Upper lobe of right lung (tissue), 1 donor: ENCODE measurements at places on chromosomes 4 and X.
A peak's percentile ranks its signal among the peaks of the same experiment; 100 is the strongest.

DNA sequence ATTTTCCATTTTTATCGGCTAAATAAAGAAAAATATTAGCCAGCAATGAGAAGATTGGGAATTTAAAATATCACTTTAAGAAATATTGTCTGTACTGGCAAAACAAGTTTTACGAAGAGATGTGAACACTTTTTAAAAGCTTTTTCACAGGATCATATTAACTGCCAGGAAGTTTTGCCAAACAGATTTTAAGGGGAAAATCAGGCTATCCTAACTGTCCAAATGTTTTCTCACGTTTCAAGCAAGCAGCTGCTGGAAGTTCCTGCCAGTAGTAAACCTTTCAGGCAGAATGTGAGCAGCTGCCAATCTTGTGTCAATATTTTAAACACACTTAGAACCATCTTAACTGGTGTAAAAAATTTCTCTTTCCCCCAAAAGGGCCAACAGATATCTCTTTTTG, 101.1 kb downstream of the ADGRL3 start:
- no peak for DNase-seq

DNA sequence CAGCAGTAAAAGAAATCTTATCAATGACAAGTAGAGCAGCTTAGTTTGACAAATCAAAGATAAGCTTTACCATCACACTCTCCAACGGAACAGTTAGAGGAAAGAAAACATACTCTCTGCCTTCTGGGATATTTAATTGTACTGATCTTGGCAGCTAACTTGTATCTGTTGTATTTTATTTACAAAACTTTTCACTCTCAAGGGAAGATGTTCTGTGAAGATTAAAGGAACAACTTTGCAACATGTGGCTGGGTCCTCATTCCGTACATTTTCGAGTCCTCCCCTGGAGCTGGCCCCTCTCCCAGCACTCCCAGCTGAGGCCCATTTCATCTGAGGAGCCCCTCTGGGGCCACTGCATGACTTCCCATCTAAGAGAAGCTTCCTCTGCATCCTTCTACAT, 74.4 kb downstream of the RPS3A start:
- no peak for DNase-seq

DNA sequence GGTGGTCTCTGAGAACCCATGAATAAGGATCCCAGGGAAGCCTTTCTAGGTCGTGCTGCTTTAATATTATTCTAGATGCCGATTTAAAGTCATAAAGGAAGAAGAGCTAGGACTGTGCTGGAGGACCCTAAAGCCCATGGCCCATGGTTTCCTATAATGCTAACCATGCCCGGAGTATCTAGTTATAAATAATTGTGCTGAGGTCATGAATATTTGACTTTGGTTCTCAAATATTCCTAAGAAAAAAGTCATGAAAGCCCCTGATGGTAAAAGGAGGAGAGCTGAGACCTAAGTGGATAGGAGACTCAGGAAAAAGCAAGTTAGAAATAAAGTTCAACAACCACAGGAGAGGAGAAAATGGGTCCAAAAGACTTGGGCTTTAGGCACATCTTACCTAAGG, 132.0 kb downstream of the TBL1X start:
- DNase-seq: no peak

DNA sequence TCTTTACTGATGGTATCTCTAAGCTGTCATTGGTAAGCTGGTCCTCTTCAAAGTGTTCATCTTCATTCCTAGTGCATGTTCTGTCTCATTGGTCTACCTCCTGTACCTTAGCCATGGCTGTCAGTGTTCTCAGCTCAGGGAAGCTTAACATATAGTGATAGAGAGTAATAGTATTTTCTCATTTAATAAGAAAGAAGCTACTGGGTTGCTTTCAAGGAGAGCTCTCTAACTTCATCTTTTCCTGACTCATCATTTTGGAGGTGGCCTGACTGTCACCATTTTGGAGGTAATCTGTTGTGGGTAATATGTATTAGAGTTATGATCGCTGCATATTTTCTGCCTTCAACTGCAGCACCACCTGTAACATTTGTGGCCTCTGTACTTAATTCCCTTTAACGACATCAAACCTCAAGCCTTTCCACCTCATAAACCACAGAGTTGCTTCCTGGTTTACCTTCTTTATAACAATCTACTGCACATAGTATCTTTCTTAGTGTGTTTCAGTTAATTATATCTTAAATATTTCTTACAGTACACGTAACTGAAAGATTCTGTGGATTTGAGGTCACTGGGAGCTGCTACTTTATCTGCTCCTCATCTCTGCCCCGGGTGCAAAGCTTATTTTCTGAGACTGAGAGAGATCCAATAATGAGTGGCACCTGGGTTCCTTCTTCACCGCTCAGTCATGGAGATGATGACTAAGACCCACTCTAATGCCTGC, 474.0 kb upstream of the TECRL start:
- no peak for DNase-seq

DNA sequence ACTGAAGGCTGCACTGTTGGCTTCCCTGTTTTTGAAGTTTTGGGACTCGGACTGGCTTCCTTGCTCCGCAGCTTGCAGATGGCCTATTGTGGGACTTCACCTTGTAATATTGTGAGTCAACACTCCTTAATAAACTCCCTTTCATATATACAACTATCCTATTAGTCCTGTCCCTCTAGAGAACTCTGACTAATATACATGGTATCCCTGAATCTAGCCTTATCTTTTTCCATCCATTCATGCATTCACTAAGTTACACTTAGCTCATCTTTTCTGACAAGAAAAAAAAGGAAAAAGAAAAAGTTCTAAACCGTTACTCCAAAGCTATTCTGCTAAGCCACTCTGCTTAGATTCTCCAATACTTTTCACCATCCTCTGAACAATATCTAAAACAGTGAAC, 1260.2 kb upstream of the PCDH7 start:
- no peak for DNase-seq

DNA sequence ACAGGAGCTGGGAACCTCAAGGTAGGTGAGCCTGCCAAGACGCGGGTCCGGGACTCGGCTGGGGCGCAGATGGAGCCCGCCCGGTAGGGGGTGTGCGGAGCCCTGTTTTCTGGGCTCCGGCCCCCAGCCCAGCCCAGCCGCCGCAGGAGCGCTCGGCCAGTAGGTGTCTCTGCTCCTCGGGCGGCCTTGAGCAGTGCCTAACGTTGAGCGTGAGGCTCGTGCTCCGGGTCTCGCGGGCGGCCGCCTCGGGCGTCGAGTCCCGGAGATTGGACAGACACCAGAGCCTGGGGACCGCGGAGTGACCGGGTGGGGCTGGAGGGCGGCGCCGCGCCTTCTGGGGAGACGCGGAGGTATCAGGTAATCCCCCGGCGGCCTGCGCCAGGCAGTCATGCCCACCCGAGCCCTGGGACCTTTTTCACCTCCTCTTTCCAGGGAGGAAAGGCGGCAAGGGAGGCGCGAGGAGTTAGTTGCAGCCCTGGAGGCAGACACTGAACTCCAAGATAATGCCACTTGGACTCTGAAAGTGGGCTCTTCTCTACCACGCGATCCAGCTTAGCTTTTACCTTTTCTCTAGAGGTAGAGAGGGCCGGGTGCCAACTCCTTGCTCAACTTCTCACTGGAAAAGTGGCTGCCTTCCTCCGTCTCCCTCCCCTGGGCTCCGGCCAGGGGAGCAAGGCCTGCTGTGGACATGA, 14.5 kb upstream of the FGG start:
- DNase-seq: peak; percentile 87

DNA sequence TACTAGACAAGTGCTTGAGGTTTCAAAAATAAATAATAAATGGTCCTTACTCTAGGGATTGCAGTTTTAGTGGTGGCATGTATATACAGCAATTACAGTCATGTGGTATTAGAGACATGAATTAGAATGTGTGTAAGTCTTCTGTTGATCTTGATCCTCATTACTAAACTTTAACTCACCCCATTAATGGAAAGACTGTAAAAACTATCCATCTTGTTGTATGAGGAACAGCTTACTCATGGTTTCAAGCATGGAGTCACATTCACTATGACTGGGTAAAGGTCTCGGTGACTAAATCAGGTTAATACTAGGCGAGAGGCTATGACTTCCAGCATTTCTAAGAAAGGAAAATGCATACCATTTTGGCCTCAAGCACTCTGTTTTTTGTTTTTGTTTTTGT, 107.0 kb upstream of the HPGD start:
- no peak for DNase-seq

DNA sequence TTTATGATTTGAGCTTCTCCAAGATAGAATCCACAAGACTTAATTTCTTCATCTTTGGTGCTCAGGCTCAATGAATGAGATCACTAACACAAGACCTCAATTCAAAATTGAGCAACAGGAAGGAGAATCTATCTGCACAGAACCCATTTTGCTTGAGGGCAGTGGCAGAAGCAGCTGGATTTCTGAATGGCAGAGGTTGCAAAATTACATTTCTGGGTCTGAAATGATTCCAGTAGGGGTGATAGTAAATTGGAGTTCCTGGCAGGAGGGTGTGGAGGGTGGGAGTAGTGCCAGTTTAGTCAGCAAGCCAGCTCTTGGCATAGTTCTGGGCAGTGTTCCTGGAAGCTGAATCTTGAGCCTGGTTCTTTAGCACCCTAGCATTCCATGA, 281.1 kb downstream of the SLC7A11 start:
- DNase-seq: no peak

DNA sequence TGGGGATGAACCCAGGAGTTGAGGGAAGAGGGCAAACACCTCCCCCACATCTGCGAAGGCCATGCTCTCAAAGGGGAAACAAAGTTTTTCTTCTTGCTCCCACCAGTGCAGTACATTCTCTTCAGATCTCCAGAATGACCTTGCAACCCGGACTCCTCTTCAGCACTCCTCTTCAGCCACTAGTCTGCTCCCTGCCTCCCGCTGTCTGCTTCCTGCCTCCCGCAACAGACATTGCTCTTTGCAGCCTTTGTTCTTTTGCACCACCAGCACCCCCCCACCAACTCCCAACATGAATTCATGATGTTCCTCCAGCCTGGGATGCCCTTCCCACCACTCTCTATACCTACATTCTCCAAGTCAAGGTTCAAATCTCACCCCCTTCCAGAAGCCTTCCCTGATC, 32.1 kb downstream of the UTP14A start:
- DNase-seq: no peak

GRCh38 chr4:71186566-71187403, 152.0 kb upstream of the SLC4A4 start:
- DNase-seq: peak; percentile 84

GRCh38 chr4:61782133-61782532, 582.0 kb downstream of the ADGRL3 start:
- DNase-seq: no peak

DNA sequence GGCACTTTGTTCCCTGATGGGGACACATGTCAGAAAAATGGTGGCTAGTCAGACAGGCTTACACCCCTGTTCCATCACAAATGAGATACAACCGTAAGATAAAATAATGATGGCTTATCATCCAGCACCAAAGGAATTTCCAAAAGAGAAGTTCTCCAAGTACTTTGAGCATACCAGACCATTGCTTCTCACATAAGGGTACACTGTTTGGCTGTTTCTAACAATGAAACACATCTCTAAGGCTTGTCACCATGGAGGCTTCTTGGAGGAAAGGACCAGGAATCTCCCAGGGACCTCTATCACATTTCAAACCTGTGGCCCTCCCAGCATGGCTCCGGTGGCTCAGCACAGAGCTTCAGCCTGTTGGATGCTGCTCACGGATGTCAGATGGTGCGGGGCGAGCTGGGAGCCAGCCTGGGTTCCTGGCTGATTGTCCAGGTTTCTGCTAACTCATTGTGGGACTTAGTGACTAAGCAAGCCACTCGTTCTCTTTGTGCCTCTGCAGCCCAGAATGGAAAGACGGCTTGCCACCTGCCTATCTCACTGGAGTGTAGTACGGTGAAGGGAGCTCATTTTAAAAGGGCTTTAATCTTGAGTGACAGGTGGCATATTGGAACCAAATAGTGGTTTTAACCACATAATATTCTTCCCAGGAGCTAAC, 54.5 kb downstream of the FHDC1 start:
- no peak for DNase-seq

DNA sequence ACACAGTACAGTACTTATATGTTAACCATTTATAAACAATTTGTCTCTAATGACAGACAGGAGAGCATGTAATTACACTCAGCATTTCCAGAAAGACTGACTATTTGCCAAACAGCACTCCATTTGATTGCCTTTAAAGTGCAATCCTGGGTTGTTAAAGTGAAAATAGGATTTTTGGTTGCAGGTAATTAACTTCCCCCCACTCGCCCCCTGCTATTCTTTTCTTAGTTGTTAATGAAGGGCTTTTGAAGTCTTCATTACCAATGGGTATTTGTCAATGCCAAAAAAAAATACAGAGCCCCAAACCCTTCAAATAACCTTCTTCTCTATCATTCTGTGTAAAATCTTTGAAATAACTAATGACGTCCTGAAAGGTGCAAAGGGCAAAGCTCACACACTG, 825.6 kb downstream of the STPG2 start:
- no peak for DNase-seq

- DNase-seq: no peak
Observed at GRCh38 chrX:19720661-19721060, 166.7 kb downstream of the SH3KBP1 start.

DNA sequence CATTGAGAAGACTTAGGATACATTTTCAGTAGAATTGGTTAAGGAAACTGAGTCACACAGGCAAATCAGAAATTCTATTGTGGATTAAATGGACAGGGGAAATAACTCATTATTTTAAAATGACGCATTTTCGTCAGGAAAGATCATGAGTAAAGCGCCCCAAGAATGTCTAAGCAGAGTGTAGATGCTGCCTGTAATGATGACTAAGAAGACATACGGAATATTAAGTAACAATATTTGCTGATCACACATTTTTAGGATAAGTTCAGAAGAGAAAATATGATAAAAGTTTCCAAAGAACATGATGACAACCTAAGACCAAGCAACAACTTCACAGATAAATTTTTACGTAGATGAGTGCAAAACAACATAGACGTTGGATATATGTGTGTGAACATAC, 596.3 kb upstream of the TENM3 start:
- no peak for DNase-seq

DNA sequence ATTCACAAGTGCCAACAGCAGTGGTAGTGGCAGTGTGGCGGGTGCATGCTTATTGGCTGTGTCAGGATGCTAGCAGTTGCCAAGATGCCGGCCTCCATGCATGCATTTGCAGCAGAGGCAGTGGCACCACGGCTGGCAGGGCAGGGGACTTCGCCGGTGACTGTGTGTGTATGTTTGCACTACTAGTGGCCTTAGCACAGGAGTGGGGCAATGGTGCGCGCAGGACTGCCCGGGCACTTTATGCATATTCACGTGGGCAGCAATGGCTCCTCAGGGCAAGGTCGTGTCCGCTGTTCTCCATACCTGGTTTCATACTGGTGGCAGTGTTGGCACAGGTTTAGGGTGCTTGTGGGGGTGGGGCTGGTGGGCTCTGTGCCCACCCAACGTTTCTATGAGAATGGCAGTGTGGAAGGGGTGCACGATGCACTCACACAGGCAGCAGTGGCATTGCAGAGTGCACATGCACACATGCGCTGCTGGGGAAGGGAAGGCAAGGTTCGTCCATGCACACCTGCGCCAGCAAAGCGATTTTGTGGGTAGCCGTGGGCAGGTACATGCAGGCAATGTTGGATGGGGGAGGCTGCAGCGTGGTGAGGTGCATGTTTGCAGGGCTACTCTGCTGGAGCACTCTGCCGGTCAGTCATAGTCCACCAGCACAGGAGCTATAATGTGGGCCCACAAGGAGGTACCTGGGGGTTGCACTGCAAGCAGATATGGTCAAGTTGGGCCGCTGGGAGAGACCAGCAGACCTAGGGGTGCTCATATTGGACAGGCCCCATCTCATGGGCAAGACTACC, 338.9 kb upstream of the TECRL start:
- DNase-seq: no peak
